ENCODE measurements at places on chromosomes 3 and 15.

DNA sequence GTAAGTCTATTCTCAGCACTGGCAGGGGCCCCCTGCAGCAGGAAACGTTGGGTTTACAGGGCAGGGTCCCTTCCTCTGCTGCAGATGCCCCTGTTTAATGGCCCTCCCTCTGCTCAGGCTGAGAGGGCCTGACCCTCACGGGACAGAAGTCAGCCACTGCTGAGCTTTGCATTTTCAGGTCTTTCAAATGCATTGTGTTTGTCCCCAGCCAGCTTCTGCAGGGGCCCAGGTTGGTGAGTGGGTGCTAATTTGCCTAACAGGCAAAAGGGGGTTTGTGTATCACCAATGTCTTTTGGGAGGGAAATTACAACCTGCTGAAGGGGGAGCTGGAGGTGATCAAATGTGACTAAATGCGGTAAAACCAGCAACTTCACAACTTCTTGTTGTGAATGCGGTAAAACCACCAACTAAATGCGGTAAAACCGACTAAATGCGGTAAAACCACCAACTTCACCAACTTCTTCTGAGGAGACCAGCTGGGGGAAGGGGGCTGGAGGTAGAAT is 44.8 kb upstream of the UBE2E1 start:
- no peak for DNase-seq

DNA sequence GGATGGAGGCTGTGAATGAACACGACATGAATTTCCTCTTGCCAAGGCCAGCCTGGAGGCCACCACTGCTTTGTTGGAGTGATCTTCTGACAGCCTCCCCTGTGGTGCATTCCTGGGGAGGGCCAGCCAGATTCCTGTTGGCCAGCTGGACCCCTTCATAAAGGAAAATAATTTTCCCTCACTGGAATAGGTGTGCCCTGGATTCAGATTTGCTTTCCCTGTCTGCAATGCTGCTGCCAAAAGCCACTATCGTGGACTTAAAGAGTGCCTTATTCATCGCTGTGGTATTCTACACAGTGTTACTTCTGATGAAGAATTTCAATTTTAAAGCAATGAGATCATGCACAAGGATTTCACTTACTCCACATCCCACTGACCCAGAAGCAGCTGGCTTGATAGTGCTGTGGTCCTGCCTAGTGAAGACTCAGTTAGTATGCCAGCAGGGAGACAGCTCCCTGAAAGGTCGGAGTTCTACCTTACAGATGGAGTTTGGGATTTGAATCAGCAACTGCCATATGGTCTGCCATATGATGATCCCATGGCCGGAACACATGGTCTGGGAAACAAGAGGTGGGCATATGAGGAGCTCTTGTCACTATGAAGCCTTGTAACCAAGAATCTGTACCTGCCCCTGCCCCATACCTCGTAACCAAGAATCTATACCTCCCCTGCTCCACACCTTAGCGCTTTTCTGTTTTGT is 145.2 kb downstream of the KLF13 start:
- DNase-seq: no peak

DNA sequence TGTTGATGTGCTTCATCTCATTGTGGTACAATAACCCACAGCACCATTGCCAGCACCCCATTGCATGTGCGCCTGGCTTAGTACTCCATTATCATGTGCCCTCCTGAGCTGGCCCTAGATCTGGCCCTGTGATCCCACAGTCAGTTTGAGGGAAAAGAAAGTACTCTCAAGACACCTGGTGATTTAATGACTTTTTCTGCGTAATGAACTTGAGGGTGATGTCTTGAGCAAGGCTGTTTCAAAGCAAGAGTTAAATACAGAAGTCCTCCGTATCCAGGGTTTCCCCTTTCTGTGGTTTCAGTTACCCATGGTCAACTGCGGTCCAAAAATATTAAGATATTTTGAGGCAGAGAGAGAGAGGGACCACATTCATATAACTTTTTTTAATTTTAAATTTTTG is 16.3 kb downstream of the C3orf20 start:
- DNase-seq: no peak

GRCh38 chr15:34851751-34852150 is 56.4 kb upstream of the ACTC1 start:
- DNase-seq: peak; percentile 59

DNA sequence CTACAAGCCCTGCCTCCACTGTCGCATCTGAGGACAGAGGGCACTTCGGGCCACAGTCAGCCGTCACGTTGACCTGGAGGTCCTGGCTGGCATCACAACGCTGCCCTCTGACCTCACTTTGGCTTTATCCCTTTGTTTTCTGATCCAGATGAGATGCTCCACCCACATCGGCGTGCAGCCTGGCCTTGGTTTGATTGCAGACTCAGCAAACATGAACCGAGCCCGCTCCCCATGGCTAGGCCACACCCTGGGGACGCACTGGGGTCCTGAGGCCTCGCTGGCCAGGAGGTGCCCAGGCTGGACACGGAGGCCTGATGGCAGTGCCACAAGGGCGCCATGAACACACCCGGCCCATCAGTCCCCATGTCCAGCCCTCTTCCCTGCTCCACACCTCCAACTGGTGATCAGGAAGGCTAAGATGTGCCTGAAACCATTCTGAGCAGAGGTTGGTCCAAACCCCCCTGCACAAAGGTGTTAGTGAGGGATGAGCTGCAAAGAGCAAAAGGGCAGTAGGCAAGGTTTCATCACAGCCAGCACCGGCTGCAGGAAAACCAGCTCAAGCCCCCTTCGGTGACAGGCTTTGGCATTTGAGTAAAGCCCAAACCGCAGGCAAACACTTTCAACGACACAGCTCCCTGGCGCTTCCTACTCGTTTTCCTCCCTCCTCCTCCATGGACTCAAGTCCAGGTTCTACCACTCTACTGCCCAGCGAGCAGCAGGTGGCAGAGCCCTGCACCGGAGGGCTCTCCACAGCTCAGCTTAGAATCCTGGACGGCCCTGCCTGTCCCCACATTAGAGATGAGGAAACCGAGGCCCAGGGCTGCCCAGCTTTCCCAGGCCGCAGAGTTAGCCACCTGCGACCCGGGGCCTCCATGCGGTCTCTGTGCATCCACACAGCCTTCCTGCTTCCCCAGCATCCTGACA is 165.8 kb downstream of the NUP210 start:
- no peak for DNase-seq

- peak; percentile 7 for DNase-seq
Measured at GRCh38 chr3:39752019-39752637, 57.3 kb upstream of the MYRIP start.

GRCh38 chr3:79005084-79005483 is 762.7 kb downstream of the ROBO1 start:
- DNase-seq: no peak
